HS-5 (cell line): ENCODE measurements at places on chromosomes 11 and 22.

- no peak for DNase-seq
Observed at GRCh38 chr11:13993096-13993765, 30.7 kb downstream of the SPON1 start.

GRCh38 chr11:131349368-131350086 lies 20.9 kb upstream of the NTM start:
- no peak for DNase-seq

GRCh38 chr11:60077981-60078380 lies 10.5 kb upstream of the MS4A2 start:
- DNase-seq: no peak

GRCh38 chr11:75779960-75780359 lies 11.4 kb downstream of the DGAT2 start:
- DNase-seq: no peak

GRCh38 chr11:41320238-41320637 lies 139.2 kb downstream of the LRRC4C start:
- no peak for DNase-seq

DNA sequence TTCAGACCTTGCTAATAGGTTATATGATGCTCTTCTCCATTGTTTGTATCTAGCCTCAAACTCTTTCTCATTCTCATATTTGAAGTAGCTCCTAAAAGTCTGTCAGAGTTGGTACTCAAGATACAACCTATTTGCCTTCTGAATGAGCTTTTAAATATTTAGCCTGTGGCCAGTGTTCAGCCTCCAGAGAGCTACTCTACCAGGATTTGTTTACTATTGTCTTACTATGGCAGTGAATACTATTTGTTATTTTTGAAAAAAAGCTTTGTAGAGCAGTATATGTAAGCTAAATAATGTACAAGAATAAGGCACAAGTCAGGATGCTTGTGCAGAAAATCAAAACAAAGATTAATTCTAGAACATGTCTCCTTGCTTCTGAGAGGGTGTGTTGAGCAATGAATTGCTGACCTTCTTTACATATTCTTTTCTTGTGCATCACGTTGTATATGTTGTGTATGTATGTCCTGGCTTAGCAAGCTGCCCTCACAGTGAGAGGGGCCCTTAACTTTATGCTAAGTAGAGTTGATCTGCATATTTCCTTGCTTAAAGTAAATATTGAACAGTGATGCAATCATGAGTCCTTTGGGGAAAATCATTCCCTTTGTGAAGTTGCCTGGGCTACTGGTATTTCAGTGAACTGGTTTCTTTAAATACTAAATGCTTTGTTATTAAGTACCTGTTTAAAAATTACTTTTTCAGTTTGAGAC lies 438.0 kb downstream of the LUZP2 start:
- no peak for DNase-seq

GRCh38 chr22:26830837-26831236 lies 173.4 kb downstream of the MIAT start:
- DNase-seq: no peak

GRCh38 chr11:120613264-120614226 lies 102.0 kb downstream of the GRIK4 start:
- DNase-seq: no peak

DNA sequence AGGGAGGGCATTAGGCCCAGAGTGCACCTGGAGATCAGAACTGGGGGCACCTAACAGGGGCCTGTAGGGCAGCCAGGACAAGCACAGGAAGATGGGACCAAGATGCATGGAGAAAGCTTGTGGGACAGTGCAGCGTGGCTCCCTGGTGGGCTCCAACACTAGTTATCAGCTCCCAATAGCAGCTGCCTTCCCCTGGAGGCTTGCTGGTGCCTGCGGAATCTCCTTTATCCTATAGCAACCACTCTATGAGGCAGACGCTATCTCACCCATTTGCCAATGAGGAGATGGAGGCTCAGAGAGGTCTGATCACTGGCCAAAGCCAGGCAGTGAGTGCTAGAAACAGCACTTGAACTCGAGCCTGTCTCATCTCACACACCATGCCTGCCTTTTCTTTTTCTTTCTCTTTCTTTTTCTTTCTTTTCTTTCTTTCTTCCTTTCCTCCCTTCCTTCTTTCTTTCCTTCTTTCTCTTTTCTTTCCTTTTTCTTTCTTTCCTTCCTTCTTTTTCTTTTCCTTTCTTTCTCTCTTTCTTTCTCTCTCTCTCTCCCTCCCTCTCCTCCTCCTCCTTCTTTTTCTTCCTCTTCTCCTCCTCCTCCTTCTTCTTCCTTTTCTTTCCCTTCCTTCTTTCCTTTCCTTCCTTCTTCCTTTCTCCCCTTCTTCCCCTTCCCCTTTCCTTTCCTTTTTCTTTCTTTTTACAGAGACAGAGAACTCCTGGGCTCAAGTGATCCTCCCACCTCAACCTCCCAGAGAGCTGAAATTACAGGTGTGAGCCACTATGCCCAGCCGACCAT lies 16.1 kb upstream of the SEC14L4 start:
- no peak for DNase-seq

- DNase-seq: no peak
Observed at GRCh38 chr22:23218053-23218866, 38.0 kb downstream of the BCR start.

- DNase-seq: no peak
Observed at GRCh38 chr11:65777821-65778361, 2.9 kb downstream of the AP5B1 start.

DNA sequence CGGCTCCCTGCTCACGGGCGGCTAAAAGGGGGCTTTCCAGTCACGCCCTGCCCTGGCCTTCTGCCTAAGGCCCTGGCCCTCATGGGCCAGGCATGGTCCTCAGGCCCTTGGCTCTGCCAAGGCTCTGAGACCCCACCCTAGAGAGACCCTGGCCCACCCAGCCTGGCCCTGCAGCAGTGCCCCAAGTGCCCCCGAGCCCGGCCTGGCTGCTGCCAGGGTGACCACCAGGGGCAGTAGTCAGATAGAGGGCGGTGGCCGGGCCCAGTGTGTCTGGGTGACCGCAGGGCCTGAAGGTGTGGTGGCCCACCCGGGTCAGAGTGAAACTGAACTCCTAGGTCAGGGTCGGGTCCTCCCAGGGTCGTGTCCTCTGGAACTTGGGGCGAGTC lies 29.4 kb upstream of the CCDC188 start:
- DNase-seq: no peak

DNA sequence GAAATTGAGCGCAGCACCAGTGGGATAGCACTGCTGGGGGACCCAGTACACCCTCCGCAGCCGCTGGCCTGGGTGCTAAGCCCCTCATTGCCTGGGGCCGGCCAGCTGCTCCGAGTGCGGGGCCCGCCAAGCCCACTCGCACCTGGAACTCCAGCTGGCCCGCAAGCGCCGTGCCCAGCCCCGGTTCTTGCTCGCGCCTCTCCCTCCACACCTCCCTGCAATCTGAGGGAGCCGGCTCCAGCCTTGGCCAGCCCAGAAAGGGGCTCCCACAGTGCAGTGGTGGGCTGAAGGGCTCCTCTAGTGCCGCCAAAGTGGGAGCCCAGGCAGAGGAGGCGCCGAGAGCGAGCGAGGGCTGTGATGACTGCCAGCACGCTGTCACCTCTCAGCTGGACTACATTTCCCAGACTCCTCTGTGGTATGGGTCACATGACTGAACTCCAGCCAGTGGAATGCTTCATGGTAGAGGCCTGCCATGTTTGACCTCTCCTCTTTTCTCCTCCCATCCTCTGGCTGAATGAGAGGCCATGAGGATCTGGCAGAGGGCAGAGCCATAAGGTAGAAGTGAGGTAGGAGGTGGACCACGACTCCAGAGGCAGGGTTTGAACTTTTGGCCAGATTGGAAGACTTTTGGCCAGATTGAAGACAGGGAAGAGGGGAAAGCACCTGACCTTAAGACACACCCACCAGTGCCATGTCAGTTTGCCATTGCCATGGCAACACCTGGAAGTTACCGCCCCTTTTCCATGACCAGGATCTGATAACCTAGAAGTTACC lies 6.2 kb downstream of the MRGPRD start:
- no peak for DNase-seq

DNA sequence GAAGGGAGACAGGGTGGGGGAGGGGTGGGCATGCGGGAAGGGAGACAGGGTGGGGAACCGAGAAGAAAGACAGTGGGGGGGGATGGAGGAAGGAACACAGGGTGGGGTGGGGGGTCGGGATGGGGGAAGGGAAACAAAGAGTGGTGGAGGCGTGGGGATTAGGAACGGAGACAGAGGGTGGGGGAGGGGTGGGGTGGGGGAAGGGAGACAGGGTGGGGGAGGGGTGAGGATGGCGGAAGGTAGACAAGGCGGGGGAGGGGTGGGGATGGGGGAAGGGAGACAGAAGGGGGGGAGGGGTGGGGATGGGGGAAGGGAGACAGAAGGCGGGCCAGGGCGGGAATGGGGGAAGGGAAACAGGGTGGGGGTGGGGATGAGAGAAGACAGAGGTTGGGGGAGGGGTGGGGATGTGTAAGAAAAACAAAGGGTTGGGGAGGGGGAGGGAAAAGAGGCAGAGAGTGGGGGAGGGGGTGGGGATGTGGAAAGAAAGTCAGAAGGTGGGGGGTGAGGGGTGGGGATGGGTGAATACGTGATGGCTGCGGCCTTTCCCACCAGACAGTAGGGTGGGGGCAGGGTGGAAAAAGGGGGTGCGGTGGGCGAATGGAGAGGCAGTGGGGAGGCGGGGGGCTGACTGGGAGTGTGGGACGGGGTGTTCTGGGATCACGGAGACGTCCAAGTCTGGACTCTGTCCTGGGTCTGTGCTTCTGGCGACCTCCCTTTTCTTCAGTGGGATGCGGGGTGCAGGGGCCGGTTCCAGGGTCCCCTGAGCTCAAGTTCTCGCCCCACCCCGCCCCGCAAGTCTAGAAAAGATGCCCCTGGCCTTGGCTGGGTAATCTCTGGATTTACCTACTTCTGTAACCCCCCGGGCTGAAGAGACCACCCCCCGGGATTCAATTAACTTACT lies 744 bp downstream of the PRAME start:
- DNase-seq: no peak

GRCh38 chr11:10868352-10868751 lies 10.5 kb upstream of the ZBED5 start:
- DNase-seq: no peak

DNA sequence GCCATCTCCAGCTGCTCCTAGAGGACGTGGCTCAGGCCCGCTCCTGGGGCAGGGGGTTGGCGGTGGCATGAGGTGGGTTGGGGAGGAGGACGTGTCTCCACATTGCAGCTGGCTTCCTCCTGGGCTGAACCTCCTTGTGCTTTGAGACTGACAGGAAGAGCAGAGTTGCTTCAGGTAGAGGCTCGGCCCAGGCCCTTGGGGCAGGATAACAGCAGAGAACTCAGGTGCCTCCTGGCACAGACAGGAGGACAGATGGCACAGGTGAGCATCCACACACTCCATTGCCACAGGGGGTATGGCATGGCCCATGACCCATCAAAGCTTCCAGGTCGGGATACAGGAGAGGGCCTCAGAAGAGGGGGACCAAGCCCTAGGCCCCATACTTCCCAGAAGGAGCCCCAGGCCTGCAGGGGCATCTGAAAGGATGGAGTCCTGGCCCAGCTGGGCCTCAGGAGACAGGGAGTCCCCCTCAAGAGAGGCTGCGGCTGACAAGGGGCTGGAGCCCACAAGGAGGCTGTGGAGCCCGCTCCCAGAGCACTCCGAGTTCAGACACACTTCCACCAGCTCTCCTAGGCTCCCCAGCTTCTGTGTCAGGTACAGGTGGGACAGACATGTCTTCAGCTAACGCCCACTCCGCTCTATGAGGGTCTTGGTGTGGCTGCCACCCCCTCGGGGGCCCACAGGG lies 2.0 kb upstream of the KLHL35 start:
- DNase-seq: no peak

- peak; percentile 81 for DNase-seq
Observed at GRCh38 chr11:29312812-29313211, 704.0 kb downstream of the KCNA4 start.

- no peak for DNase-seq
Observed at GRCh38 chr11:40763046-40763445, 696.4 kb downstream of the LRRC4C start.

GRCh38 chr11:34773826-34774225 lies 142.4 kb downstream of the APIP start:
- no peak for DNase-seq

DNA sequence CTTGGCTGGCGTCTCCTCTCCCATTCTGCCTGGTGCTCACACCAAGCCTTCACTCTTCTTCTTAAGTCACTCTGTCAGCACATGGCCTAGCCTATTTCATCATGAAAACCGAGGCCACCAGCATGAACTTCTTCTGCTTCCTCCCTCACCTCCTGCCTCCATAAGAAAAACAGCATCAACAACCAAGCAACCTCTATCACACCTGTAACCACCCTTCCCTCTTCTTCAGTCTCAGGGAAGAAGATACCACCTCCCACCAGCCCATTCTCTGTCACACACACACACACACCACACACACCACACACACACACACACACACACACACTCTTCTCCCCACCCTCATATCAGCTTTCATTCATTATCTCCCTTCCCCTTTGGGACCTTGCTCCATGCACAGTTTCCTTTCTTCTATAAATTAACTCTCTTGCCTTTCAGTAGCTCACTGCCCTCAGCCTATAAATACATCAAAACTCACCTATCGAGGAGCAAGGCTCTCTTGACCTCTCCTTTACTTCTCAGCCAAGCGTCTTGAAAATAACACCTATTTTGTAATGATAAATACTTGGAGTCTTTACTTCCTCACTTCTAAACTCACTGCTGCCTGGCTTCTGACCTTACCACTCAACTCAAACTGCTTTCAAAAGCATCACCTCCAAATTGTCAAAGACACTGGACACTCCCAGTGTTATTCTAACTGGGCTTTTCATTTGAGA lies 36.6 kb downstream of the SC5D start:
- no peak for DNase-seq

- DNase-seq: no peak
Observed at GRCh38 chr22:26756675-26757293, 99.4 kb downstream of the MIAT start.

DNA sequence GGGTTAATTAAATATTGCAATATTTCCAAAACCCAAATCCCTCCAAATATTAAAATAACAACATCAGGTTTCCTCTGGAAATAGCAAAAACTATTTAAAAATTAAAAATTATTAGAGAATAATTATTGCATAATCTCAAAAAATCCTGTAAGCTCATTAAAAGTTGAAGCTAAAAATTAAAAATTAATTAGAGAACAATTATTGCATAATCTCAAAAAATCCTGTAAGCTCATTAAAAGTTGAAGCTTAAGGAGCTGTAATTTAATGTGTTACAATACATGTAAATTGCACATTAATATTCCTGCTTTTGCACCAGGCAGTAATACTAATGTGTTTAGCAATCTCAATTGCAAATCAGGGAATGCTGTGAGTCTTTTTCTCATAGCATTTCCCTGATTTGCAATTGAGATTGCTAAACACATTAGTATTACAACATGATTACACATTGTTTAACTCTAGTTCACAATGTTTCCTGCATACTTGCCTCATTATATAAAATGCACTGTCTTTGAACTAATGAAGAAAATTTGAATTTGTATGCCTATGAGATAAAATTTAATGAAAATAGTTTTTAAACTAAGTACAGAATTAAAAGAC lies 247.7 kb downstream of the GUCY1A2 start:
- peak; percentile 32 for DNase-seq

GRCh38 chr11:76763573-76764346 lies 19.4 kb upstream of the TSKU start:
- DNase-seq: no peak
